ENCODE measurements at places on chromosomes 12 and 14.

DNA sequence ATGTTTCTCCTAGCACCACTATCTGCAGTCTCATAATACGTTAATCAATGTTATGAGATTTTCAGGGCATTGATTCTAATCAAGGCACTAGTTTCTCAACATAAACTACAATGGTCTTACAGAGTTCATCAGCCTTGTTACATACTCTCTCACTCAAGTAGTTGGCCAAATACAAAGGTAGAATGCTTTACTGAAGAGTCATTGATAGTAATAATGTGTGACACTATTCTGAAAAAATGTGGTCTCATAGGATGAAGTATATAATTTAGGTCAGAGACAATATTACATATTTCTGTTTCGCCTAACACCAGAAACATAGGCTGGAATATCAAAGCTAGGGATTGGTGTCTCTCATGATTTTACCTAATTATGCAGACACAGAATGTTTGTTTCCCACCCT, 35.2 kb upstream of the MDGA2 start:
- DNase-seq = no peak

GRCh38 chr12:120100630-120101029, 15.9 kb downstream of the RAB35 start:
- DNase-seq = peak; percentile 71

- no peak for DNase-seq
Observed at GRCh38 chr12:94191023-94191422, 42.6 kb downstream of the PLXNC1 start.

- DNase-seq = no peak
Observed at GRCh38 chr12:54719691-54720090, 71.5 kb upstream of the DCD start.

DNA sequence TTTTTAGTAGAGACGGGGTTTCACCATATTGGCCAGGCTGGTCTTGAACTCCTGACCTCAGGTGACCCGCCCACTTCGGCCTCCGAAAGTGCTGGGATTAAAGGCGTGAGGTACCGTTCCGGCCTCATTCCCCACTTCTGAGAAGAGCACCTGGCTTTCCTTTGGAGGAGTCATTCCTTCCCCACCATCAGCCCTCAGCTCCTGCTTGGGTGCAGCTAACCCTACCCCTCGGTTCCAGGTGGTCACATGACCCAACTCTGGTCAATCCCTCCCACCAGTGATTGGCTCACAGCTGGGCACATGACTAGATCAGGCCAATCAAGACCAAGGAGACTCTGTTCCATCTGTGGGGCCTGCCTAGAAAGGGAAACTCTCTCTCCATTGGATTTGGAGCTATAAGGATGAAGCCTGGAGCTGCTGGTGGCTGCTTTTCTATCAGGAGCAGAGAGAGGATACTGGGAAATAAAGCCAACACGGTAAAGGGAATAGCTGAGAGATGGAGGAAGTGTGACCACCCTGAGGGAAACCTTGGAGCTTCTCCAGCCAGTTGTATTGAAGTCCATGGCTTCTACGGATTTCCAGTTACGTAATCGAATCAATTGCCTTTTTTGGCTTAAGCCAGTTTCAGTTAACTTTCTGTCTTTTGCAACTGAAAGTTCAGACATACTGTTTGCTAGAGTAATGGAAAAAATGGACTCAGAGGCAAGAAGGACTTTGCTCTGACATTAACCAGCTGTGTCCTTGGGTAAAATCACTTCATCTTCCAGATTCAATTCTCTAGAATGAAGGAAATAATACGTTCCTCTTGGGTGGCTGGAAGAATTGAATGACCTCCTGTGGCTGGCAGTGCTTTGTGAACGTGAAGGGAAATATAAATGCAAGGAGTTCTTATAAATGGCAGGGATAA, 19.7 kb upstream of the IFT81 start:
- DNase-seq = peak; percentile 23

DNA sequence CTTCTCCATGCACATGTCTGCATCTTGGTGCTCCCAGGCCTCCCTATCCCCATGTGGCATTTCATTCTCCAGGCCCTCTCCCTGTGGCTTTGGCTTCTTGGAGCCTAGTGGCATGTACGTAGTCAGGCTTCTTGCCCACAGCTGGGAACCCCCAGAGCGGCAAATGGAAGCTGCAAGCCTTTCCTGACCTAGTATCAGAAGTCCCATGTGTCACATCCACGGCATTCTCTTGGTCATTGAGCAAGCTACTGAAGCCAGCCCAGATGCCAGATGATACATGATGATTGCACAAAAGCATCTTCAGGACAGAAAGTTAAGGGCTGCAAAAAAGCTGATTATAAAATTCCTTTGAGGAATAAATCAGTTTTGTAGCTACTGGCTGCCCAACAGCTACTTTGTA, 154.9 kb downstream of the PELI2 start:
- DNase-seq = no peak

- no peak for DNase-seq
Observed at GRCh38 chr12:23628806-23629205, 320.7 kb downstream of the SOX5 start.

DNA sequence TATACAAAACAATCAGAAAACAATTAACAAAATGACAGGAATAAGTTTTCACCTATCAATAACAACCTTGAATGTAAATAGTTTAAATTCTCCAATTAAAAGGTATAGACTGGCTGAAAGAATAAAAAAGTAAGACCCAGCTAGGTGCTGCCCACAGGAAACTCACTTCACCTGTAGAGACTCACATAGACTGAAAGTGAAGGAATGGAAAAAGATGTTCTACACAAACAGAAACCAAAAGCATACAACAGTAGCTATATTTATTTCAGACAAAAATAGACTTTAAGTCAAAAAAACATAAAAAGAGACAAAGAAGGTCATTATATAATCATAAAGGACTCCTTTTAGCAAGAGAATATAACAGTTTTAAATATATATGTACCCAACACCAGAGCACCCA, 152.4 kb upstream of the PWP1 start:
- no peak for DNase-seq

DNA sequence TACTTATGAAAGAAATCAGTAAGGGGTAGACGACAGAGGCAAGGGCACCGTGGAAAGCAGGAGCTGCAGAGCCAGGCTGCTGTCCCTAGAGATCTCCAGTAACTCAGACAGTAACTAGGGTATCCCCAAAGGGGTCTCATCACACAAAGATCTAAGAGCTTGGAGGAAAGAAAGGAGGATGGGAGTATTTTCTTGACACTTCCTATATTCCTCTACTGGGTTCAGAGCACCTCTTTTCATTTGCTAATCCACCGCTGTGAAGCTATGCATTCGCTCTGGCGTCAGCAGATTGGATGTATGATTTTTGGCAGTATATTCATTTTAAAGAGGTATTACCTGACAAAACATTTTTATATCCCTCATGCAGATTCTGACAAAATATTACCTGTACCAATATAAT, 12.6 kb downstream of the USP44 start:
- peak; percentile 22 for DNase-seq

DNA sequence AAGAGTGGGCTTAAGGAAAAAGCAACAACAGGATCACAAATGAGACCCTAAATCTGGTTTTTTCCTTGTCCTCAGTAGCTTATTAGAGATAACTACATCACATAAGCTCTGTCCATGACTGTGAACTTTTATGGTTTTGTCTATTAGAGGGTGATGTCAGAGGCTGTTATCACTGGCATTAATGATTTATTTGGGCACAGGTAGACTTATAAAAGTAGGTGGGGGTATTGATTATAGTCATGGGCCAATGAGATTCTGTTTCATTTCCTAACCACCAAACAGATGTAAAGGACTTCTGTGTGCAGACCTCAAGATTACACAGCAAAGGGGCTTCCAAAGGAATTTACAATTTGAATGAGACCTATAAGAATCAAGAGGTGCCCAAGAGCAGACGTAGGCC, 316.4 kb downstream of the NRXN3 start:
- no peak for DNase-seq

GRCh38 chr14:49933128-49933527, 40.2 kb downstream of the ARF6 start:
- no peak for DNase-seq

DNA sequence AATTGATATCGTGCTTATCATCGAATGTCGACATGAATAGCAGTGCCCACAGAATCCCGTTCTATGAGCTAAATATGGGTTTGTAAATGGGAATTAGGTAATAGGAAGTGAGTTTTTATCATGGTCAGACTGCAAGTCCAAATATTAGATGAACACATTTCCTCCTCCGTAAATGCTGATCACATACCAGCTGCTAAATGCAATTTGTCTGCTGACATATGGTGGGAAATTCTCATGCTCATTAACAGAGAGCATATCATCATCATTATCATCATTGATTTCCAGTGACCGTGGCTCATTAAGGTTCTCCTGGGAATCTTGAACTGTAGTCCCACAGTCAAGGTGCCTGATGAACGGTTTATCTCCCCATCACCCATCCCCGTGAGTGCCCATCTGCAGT, 998.8 kb upstream of the TMEM132C start:
- DNase-seq = no peak

GRCh38 chr14:91284791-91285548, 40.5 kb upstream of the GPR68 start:
- DNase-seq = no peak

DNA sequence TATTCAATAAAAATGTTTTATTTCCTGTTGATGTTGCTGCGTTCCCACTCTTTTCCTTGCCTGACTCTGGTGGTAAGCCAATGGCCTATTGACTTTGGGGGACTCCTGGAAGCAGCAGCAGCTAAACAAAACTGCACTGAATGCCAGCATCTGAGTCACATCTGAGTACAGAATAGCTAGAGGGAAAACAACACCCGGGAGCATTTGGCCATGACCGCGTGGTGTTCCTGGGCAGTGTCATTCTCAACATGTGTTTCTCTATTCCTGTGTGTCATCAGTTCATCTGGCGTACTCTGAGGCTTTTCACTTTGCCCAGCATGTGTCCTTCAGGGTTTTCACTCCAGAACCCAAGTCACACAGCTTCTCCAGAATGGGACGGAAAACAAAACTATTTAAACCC, 238.8 kb downstream of the PAWR start:
- peak; percentile 36 for DNase-seq

- DNase-seq = no peak
Observed at GRCh38 chr14:93023039-93023438, 92.7 kb downstream of the ITPK1 start.

- DNase-seq = no peak
Observed at GRCh38 chr14:104806625-104807465, 5.9 kb downstream of the ZBTB42 start.

- peak; percentile 20 for DNase-seq
Observed at GRCh38 chr14:62084020-62084419, 321.8 kb downstream of the SNAPC1 start.

GRCh38 chr12:92277795-92278194, 132.1 kb upstream of the BTG1 start:
- DNase-seq = no peak

- DNase-seq = no peak
Observed at GRCh38 chr12:68771223-68771925, 25.4 kb downstream of the SLC35E3 start.

DNA sequence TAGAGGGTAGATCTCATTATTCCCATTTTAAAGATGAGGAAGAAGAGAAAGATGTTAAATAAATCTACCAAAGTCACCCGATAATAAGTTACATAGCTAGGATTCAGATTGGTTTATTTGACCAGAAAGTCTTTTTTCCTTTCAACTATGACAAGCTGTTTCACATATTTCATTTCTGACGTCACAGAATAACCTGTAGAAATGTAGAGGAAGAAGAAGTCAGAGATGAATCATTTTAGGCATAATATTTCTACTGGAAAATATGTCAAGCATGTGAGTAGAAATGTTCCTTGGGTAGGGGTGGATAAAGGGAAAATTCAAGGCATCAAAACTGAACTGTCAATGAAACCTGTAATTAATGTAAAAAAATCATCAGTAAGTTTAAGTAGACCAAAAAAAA, 107.0 kb downstream of the MGST1 start:
- DNase-seq = no peak

DNA sequence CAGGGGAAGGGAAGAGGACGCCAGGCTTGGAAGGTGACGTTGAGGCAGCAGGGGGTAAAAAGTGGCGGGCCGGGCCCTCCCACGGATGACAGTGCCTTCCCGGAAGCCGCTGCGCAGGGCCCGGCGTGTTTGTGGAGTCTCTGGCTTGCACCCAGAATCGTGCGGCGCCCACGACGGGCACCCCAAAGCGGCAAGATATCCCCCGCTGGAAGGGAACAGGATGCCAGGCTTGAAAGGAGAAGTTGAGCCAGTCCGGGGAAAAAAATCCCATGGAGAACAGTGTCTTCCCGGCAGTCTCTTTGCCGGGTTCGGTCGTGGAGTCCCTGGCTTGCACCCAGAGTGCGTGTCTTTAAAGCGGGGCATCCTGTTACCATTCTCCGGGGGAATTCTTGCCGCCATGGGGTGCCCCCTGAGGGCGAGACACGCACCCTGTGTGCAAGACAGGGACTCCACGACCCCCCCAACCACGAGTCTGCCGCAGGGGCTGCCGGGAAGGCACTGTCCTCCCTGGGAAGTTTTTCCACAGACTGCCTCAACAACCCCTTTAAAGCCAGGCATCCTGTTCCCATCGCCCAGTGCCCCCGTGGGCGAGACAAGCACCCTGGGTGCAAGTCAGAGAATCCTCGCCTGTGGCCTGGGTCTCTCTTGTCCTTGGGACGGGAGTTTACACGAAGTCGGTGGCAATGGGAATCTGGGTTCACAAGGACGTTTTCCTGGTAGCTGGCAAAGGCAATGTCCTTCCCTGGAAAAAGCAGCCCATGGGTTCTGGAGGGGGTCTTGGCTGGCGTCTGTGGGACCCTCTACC, 156.1 kb upstream of the ALG10B start:
- DNase-seq = no peak

- DNase-seq = no peak
Observed at GRCh38 chr12:6849976-6850560, 1.0 kb downstream of the CDCA3 start.

DNA sequence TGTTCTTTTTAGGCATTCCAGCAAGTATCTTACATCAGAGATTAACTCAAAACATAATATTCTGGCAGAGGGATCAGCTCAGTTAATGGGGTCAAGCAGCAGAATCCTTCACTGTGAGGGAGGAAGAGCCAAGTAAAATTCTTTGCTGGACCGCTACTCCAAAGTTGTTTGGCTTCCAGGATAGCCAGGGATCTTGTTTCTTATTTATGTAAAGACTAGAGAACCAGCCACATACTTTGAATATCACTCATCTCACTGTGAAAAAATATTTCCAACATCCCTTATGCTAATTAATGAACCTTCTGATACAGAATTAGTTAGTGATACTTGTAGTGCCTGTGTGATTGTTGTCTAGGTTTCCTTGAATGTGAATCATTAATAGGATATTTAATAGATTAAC, 94.2 kb downstream of the PLEKHA5 start:
- no peak for DNase-seq

GRCh38 chr12:98399532-98399931, 115.9 kb upstream of the TMPO start:
- no peak for DNase-seq

DNA sequence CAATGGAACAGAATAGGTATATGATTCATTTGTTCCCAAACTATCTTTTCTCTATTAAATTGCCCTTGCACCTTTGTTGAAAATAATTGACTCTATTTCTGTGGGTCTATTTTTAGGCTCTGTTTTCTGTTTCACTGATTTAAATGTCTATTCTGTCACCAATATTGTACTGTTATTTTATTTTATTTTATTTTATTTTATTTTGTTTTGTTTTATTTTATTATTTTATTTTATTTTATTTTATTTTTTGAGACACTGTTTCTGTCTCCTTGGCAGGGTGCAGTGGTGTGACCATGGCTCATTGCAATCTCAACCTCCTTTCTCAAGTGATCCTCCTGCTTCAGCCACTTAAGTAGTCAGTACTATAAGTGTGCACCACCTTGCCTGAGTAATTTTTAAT, 34.9 kb downstream of the OR4N2 start:
- DNase-seq = no peak

- peak; percentile 86 for DNase-seq
Observed at GRCh38 chr12:14256555-14257169, 108.8 kb upstream of the ATF7IP start.

Data from brain (organoid and tissue), 16 donors.